T-helper 1 cell (primary cell): ENCODE measurements at places on chromosomes 7 and 10.

DNA sequence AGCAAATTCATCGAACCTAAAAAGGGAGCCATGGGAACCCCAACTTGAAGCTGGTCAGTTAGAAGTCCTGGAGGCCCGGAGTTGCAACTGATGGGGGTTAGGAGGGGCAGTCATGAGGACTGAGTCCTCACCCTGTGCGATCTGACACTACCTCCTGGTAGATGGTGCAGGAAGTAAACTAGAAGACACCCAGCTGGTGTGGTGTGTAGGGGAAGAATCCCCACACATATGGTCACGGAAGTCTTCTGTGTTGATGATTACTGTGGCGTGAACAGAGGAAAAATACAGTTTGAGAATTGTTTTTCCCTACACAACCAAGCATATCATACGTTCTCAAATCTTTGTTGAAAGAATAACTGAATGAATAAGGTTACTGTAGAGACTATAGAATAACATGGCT lies 164.6 kb upstream of the KCTD7 start:
- DNase-seq: no peak

DNA sequence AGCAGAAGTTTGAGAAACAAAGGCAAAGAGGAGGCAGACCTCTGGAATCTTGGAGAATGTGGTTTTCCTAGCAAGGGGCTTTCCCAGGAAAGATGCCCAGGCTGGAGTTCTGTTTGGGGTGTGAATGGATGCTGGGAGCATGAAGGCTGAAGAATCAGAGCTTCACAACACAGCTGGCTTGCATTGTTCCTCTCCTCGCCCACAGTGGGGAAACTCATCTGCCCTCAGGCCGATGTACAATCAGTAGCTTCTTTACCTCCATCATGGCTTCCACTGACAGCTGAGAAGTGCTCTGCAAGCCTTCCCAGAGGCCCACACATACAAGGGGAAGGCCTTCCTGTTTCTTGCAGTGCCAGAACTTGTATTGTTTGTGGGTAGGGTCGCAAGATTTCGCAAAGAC lies 90.8 kb upstream of the HECTD2 start:
- no peak for DNase-seq

GRCh38 chr7:98778421-98778820 lies 91.4 kb downstream of the TMEM130 start:
- no peak for DNase-seq

GRCh38 chr10:2414562-2414961 lies 652.8 kb upstream of the PFKP start:
- no peak for DNase-seq

GRCh38 chr7:8143151-8143874 lies 118.7 kb downstream of the ICA1 start:
- no peak for DNase-seq

DNA sequence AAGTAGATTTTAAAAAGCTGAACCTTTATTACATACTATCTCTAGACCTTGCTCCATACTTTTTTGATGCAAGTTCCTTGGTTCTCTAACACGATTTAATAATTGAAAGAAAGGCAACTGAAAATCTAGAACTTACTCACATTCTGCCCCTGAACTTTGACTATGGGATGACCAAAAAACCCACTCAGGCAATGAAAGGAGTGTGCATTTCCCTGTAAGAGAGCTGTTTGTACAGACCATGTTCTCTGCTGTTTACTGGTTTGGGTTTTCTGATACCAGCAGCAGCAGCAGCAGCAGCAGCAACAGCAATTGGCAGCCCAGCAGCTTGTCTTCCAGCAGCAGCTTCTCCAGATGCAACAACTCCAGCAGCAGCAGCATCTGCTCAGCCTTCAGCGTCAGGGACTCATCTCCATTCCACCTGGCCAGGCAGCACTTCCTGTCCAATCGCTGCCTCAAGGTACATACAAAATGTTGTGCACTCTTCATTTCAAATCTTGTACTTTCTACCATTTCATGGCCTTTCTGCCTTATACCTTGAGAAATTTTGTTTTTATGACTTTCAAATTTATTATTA lies 216.7 kb downstream of the FOXP2 start:
- DNase-seq: no peak

GRCh38 chr10:84140036-84140379 lies 699 bp downstream of the GHITM start:
- DNase-seq: no peak

DNA sequence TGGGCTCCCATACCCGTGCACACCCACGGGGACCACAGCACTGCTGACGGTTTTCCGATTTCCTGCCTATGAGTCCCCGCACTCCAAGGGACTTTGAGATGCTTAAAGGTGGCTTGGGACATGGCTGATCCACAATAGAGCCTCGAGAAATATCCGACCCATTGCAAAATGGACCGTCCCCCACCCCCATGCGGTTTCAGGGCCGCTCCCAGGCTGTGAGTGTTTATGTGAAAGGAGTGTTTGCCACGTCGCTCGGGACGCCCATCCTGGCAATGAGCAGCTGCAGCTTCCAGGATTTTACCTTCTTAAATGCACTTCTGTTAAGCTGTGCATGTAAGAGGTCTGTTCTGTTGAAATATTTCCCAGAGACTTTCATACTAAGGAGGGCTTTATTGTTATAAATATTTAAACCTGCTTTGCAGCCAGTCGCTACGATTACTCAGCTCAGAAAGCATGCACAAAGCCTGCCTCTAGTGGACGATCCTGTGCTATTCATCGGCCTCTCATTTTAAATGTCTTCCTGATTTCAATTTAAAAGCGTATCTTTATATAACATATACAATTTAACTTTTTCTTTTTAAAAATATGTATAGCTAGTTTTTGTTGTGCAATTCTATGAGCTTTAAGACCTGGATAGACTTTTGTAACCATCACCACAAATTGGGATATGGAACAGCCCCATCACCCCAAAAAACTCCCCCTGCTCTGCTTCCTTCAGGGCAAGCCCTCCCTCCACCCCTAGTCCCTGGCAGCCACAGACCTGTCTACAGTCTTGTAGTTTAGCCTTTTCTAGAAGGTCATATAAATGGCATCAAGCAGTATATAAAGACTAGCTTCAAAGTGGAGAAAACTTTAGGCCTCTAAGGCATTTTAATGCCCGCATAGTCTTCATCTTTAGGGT lies 418.3 kb downstream of the PAXIP1 start:
- DNase-seq: no peak

GRCh38 chr7:24119852-24120251 lies 164.1 kb upstream of the NPY start:
- DNase-seq: no peak

GRCh38 chr10:59016043-59016442 lies 160.4 kb upstream of the PHYHIPL start:
- DNase-seq: no peak

DNA sequence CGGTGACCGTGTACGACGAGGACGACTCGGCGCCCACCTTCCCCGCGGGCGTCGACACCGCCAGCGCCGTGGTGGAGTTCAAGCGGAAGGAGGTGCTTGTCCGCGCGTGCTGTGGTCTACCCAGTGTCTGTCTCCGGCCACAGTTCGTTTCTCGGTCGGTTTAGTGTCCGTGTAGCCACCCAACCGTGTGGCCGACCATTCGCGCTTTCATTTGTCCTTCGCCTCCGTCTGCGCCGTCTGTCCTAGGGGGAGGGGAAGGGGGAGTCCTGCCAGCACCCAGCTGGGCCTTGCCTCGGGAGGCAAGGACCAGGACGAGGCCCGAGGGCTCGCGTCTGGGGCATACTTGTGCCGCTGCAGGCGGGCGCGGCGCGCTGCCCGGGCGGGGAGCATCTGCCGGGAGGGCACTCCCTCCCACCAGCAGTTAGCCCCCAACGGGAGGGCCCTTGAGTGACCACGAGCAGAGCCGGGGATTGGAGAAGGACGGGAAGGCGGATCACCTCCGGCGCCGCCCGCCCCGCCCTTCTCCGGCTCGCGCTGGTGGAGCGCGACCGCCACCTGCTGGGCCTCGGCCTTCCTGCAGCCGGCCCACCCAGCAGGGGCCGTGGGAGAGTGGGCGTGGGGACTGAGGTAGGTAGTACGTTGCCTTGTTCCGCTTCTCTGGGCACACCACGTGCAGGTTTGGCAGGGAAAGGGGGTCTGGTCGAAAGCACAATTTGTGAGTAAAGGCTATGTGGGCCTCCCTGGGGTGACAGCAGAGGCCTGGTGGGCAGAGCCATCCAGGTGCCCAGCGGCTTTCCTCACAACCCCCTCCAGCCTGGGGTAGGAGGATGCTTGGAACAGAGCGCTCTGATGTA lies 28.5 kb downstream of the RET start:
- DNase-seq: peak; percentile 43
